ENCODE measurements at places on chromosomes 5 and 9. TPM values are rescaled to one million over a fixed set of nuclear protein-coding genes. Genes with fewer than 3 reads are reported as not detected.

- DNase-seq: peak; percentile 98
Measured at GRCh38 chr5:96661855-96662724, at the start of gene CAST. Gene CAST, plus strand, starts transcription at chr5:96662376. Its CDS starts 47 bp downstream, at chr5:96662423.

DNA sequence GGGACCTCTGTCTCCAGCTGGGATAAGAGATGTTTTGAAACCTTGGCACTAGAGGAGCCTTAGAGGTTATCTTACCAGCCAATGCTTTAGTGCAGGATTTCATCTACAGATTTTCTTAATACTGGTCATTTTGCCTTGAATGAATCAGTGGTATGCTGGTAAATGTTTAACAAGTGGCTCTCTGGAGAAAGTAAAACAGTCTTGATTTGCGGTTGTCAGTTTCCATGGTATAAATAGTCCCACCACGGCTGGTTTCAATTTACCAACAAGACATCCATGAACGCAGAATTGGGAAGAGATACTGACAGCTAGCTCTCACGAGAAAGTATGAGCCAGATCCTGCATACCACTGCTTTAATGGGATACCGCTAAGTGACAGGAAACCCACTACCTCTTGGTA, 56.7 kb upstream of the CXCL14 start:
- no peak for DNase-seq

- DNase-seq: no peak
Measured at GRCh38 chr5:180669661-180670060, 20.3 kb upstream of the FLT4 start.

The CLPTM1L gene
- total RNA-seq: 109 TPM

The PGM5 gene
- 75.3 TPM for total RNA-seq

DNA sequence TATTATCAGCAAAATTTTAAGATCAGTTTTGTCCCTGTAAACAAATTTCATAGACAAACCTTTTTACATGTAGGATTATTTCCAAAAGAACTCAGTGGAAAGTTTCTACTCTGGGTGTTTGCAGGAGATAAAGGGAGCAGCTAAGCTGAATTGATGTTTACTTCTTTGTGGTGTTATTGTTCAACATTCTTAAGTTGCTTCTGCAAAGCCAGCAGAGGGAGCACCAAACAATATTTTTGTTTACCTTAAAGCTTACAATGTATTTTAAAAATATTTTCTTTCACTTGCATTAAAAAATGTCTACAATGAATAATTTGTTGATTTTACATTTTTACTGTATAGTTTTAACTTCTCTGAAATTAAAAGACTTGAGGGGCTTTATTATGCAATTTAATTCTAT, 135.4 kb downstream of the ATG10 start:
- DNase-seq: no peak

GRCh38 chr5:148939676-148940075, 113.3 kb downstream of the ADRB2 start:
- DNase-seq: no peak
